ENCODE measurements at places on chromosomes 2 and 18. TPM values are rescaled to one million over a fixed set of nuclear protein-coding genes. Genes with fewer than 3 reads are reported as not detected.

- no peak for DNase-seq
These were observed 798.4 kb upstream of the ACVR2A start for GRCh38 chr2:147046473-147046872.

DNA sequence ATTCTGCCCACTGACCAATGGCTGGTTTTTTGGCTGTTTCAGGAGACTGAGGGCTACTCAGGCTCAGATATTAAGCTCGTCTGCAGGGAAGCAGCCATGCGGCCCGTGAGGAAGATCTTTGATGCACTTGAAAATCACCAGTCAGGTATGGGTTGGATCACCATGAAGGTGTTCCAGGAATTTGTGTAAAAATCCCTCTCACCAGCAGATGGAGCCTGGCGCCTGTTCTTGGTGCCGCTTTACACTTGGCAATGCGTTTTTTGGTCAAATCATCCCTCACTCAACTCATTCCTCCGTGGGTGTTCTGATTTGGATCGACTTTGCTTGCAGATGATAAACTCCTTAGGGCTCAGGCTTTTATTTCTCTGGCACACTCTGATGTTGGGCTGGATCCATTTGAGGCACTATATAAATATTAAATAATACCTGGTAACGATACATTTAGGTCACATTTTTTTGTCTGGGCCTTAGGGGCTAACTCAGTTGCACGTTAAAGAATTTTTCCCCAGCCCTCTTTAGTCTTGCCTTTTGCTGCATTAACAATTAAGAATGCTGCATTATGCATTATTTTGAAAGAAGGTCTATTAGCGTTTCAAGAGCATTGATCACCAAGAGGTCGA lies 50.0 kb downstream of the HDHD2 start:
- peak; percentile 37 for DNase-seq

NPPC gene
- total RNA-seq: not detected

APCDD1 gene
- 8.2 TPM for total RNA-seq

- no peak for DNase-seq
These were observed 406.1 kb downstream of the LRATD1 start for GRCh38 chr2:15038366-15039364.

AGXT gene
- not detected for total RNA-seq

GRCh38 chr2:31223026-31223425 lies 5.7 kb upstream of the CAPN14 start:
- no peak for DNase-seq
